Activated B cell treated with CpG ODN at 0.5 μM for 24 hours (primary cell): ENCODE measurements at places on chromosomes 2 and 18. TPM values are rescaled to one million over a fixed set of nuclear protein-coding genes. Genes with fewer than 3 reads are reported as not detected.

DNA sequence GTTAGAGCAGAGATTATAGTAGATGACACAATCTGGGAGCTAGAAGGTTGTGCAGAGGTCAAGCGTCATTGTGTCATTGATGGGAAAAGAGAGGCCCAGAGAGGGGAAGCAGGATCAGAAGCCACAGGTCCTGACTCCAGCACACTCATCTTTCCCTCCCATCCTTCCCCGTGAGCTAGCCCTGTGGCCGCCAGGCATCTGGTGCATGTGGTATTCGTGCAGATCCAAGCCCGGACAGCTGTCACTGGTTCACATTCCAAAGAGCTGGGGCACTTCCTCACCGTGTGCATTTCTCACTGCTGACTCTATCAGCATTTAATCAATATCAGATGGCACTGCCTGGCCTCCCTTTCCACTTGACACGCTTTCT is 94.1 kb upstream of the THOC1 start:
- no peak overlapping the region for H3K27ac ChIP-seq
- no peak overlapping the region for H3K4me3 ChIP-seq
- no peak for DNase-seq
- no peaks in the 10 kb centered on the region for H3K36me3 ChIP-seq
- H3K4me1 ChIP-seq = peaks cover 19% of the 10 kb centered on the region
- H3K27me3 ChIP-seq = peaks cover 3% of the 10 kb centered on the region

DNA sequence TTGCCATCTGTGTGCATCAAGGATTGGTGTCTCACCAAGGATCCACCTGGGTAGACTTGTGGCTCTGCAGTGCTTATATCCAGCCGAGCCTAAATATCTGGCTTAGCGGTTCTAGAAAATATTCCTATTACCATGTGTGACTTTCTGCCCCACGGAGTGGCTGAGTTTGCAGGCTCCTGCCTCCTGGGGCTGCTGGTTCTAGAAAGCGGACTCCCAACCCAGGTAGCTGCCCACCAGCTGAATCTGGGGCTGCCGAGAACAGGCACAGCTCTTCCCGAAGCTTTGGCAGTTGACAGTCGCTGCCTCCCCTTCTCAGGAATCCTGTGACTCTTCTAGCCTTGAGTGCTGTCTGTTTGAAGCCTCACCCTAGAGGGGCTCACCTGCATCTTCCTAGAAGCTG is 104.6 kb downstream of the TPGS2 start:
- H3K4me1 ChIP-seq = no peaks in the 10 kb centered on the region
- H3K4me3 ChIP-seq = no peak overlapping the region
- H3K36me3 ChIP-seq = no peaks in the 10 kb centered on the region
- no peak overlapping the region for H3K27ac ChIP-seq
- H3K27me3 ChIP-seq = peaks cover 3% of the 10 kb centered on the region

The DLX1 gene
- total RNA-seq = not detected in 2 replicates

- H3K27me3 ChIP-seq = no peaks in the 10 kb centered on the region
- H3K36me3 ChIP-seq = no peaks in the 10 kb centered on the region
- no peak for DNase-seq
- no peaks in the 10 kb centered on the region for H3K4me1 ChIP-seq
- no peak overlapping the region for H3K4me3 ChIP-seq
- no peak overlapping the region for H3K27ac ChIP-seq
These were observed 521.2 kb upstream of the POU3F3 start for GRCh38 chr2:104332731-104333130.

DNA sequence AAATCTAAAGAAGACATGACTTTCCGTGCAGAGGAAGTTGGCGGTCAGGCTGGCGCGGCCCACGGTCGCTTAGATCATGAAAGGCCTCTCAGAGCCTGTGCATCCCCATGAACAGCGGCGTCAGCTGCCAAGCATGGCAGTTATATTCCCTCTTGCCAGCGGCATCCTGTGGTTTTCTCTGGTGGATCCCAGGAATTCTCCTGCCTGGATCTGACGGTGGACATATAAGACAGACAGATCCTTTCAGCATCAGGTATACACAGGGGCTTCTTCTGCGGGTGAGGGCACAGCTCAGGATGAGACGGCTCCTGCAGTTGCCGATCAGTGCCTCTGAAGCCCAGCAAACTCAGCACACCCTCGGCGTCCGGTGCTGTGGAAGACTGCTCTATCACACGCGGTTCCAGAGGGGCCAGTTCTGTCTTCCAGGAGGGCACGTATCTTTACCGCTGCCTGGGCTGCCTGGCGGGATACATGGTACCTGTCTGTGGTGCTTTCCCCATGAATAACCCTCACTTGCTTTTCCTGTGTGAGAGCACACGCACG is 157.8 kb downstream of the LDLRAD4 start:
- DNase-seq = no peak
- no peaks in the 10 kb centered on the region for H3K36me3 ChIP-seq
- H3K27me3 ChIP-seq = no peaks in the 10 kb centered on the region
- H3K27ac ChIP-seq = no peak overlapping the region
- H3K4me3 ChIP-seq = no peak overlapping the region

GRCh38 chr2:100141906-100142305 is 484 bp downstream of the AFF3 start:
- no peaks in the 10 kb centered on the region for H3K27me3 ChIP-seq
- peaks cover 47% of the 10 kb centered on the region for H3K4me1 ChIP-seq
- peak overlapping the region; percentile 99 for H3K27ac ChIP-seq
- peak overlapping the region; percentile 99 for H3K4me3 ChIP-seq
- no peak for DNase-seq

GRCh38 chr2:66236067-66236685 is 198.7 kb upstream of the MEIS1 start:
- H3K27me3 ChIP-seq = no peaks in the 10 kb centered on the region
- DNase-seq = no peak
- H3K27ac ChIP-seq = no peak overlapping the region
- H3K36me3 ChIP-seq = no peaks in the 10 kb centered on the region
- H3K4me3 ChIP-seq = no peak overlapping the region

GRCh38 chr18:27789406-27789805 is 387.5 kb downstream of the CDH2 start:
- no peaks in the 10 kb centered on the region for H3K4me1 ChIP-seq
- DNase-seq = no peak
- no peak overlapping the region for H3K27ac ChIP-seq
- H3K27me3 ChIP-seq = no peaks in the 10 kb centered on the region
- no peaks in the 10 kb centered on the region for H3K36me3 ChIP-seq
- no peak overlapping the region for H3K4me3 ChIP-seq

DNA sequence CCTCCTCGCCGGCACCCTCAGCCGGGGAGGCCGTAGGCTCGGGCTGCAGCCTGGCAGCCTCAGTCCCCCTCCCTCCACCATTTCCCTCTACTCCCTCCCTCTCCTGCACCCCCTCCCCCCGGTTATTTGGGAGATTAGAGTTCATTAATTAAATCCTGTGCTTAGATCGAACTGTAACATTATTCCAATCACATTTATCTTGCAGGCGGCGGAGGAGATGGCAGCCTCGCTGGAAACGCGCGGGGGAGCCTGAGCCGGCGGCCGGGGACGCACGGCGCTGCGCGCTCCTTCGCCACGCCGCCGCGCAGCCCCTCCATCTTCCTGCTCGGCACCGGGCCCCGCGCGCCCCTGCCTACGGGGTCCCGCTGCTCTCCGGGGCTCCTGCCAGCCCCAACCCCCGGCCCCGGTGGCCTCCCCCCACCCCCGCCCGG is at the start of gene ST8SIA3:
ST8SIA3 (plus strand) TSS at position 287 of the 431 bp plus-strand sequence. CDS start 290 bp downstream, outside the sequence.
- no peak within 1 kb of the TSS for H3K4me3 ChIP-seq
- H3K36me3 ChIP-seq = no peaks in the 10 kb centered on the region
- DNase-seq = no peak

- no peak for DNase-seq
- H3K4me1 ChIP-seq = no peaks in the 10 kb centered on the region
- H3K4me3 ChIP-seq = no peak overlapping the region
These were observed 226.6 kb downstream of the BABAM2 start for GRCh38 chr2:28117104-28117596.

- DNase-seq = no peak
- peak overlapping the region; percentile 83 for H3K27ac ChIP-seq
- no peaks in the 10 kb centered on the region for H3K27me3 ChIP-seq
These were observed 535 bp downstream of the ATG4B start for GRCh38 chr2:241637795-241638660.

The CCDC85A gene
- total RNA-seq = not detected in 2 replicates

DNA sequence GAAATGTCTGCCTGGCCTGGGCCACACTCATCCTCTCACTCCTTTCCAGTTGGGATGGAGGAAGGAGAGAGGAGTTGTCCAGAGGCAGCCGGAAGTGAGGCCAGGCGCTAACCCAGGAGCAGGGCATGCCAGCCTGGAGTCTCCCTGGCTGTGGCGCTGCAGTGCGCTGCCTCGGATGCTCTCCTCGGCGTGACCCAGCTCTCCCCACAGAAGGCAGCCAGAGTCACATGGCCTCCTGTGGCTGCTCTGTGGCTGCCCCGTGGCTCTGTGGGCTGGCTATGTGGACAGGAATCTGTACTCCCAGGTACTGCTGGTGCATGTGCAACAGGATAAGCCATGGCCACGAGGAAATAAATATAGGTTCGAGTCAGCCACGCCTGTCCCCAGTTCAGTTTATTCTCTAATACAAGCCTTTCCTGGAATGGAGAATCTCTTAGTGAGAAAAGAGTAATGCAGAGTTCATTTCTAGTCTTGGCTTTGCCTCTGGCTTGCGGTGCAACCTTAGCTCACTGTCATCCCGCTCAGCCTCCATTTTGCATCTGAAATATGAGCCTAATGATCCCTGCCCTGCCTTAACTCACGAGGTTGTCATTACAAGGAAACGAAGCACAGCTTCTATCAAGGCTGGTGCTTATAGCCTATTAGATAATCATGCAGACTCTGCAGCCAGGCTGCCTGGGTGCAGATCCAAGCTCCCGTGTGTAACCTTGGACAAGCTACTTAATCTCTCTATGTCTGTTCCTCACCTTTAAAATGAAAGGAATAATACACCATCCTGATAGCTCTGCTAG is 106.3 kb downstream of the ANTXR1 start:
- peaks cover 9% of the 10 kb centered on the region for H3K27me3 ChIP-seq
- no peaks in the 10 kb centered on the region for H3K4me1 ChIP-seq
- no peaks in the 10 kb centered on the region for H3K36me3 ChIP-seq
- DNase-seq = no peak

The STEAP3 gene
- 1.1 and 1.2 TPM in 2 replicates for total RNA-seq

DNA sequence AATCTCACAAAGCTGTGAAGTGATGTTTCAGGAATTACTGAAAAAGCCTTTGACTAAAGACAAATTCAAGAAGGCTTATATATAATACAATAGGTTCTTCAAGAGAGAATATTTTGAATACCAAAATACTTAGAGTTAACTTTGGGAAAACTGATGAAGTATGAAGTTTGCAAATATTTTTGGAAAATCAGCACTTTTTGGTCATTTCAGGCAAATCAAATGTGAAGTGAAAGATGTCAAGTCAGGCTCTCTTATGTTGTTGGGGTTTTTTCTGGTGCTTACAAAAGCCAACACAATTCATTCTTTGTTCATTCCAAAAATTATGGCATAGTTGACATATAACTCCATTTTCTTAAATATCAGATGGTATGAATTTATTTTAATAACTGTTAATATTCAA is 14.7 kb upstream of the ASNSD1 start:
- H3K4me3 ChIP-seq = no peak overlapping the region
- no peaks in the 10 kb centered on the region for H3K27me3 ChIP-seq
- no peak overlapping the region for H3K27ac ChIP-seq
- DNase-seq = no peak
- no peaks in the 10 kb centered on the region for H3K36me3 ChIP-seq

- H3K36me3 ChIP-seq = no peaks in the 10 kb centered on the region
- H3K4me3 ChIP-seq = no peak overlapping the region
- H3K27ac ChIP-seq = no peak overlapping the region
- H3K4me1 ChIP-seq = no peaks in the 10 kb centered on the region
These were observed 22.9 kb upstream of the FSHR start for GRCh38 chr2:49177194-49177593.

DNA sequence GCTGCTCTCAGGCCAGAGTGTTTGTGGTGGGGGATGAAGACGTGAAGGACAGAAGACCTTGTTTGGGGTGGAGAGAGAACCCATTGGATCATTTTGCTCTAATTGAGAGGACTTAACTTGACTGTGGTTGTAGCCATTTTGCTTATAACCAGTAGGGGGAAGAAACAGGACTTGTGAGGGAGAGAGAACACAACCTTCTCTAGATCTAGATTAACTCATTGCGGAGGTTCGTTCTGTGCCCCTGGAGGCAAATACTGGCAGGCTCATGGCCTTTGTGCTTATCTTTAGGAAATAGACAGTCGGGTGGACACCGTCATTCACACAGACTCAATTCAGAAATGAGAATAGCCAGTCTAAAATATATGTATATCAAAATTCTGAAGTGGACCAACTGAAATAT is 147.0 kb upstream of the LHCGR start:
- no peak for DNase-seq
- H3K36me3 ChIP-seq = no peaks in the 10 kb centered on the region
- no peak overlapping the region for H3K27ac ChIP-seq
- no peaks in the 10 kb centered on the region for H3K4me1 ChIP-seq
- peaks cover 7% of the 10 kb centered on the region for H3K27me3 ChIP-seq
- no peak overlapping the region for H3K4me3 ChIP-seq

The GALNT3 gene
- total RNA-seq = 13.2 and 14.4 TPM in 2 replicates

DNA sequence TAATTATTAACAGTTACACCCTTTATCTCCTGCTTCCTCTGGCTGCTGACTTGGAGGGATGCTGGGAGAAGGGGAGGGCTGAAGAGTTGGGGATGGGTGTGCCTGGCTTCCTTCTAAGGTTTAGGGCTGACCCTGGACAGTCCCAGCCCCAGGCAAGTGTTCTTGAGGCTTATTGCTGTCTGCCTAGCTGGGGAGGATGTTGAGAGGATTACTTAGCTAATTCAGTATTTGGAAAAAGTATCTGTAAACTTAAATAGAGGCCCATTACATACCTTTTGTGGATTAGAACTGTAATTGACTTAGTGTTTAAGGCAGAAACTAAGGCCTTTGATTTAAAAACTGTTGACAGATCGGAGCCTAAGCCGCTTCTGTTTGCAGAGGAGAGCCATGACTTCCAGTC is 67.6 kb downstream of the AGAP1 start:
- H3K36me3 ChIP-seq = no peaks in the 10 kb centered on the region
- H3K4me3 ChIP-seq = no peak overlapping the region
- H3K4me1 ChIP-seq = no peaks in the 10 kb centered on the region
- H3K27me3 ChIP-seq = peaks cover 28% of the 10 kb centered on the region
- no peak overlapping the region for H3K27ac ChIP-seq

DNA sequence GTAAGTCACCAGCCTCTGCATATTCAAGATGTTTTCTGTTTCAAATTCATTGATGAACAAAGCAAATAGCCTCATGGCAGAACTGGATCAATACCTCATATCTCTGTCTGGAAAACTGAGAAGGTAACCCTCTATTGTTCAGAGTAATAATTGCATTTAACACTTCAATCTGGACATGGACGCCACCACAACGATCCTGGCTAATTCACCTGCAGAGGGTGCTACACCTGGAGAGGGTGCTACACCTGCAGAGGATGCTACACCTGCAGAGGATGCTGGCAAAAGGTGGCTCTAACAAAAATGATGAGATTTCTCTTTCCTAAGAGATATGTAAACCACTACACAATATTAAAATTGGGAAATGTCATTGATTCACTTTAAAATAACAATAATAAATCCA is 183.1 kb upstream of the HNRNPA3 start:
- no peak overlapping the region for H3K27ac ChIP-seq
- no peaks in the 10 kb centered on the region for H3K4me1 ChIP-seq
- H3K36me3 ChIP-seq = no peaks in the 10 kb centered on the region
- H3K27me3 ChIP-seq = peaks cover 7% of the 10 kb centered on the region

The CNTNAP5 gene
- not detected in 2 replicates for total RNA-seq

The TUBB8B gene
- 0.22 TPM in 1 of 2 replicates, not detected in the other for total RNA-seq
